ENCODE measurements at places on chromosomes 1 and 21.

DNA sequence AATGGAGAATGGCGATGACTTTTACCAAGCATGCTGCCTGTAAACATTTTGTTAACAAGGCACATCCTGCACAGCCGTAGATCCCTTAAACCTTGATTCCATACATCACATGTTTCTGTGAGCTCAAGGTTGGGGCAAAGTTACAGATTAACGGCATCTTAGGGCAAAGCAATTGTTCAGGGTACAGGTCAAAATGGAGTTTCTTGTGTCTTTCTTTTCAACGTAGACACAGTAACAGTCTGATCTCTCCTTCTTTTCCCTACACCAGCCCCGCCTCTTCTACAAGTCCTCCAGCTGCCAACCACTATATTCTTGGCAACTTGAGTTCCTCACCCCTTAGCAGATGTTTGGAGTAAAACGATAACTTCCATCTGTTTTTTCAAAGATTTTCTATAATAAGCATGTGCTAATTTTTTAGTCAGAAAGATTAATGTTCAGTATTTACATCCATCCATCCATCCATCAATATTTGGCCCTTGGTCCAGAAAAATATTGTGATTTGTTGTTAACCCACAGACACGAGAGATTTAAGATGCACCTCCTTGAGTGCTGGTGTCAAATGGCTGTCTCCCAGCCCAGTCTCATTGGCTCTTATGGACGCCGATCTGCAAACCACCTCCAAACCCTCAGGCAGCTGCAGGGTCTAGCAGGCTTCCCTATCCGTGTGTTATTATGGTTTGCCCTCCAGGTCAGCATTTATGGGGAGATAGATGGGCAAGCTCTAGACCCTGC lies 3.8 kb downstream of the DNALI1 start:
- no peak overlapping the region for H3K27ac ChIP-seq
- H3K4me1 ChIP-seq, result peaks cover 5% of the 10 kb centered on the region
- H3K36me3 ChIP-seq, result peaks cover 7% of the 10 kb centered on the region
- no peak for DNase-seq
- H3K27me3 ChIP-seq, result no peaks in the 10 kb centered on the region

GRCh38 chr1:26729633-26730032 lies 33.8 kb downstream of the ARID1A start:
- H3K4me1 ChIP-seq, result peaks cover 63% of the 10 kb centered on the region
- no peak overlapping the region for H3K27ac ChIP-seq
- H3K4me3 ChIP-seq, result no peak overlapping the region
- no peak for DNase-seq
- peaks cover 7% of the 10 kb centered on the region for H3K36me3 ChIP-seq
- H3K27me3 ChIP-seq, result no peaks in the 10 kb centered on the region

GRCh38 chr1:90114521-90115141 lies 119.7 kb downstream of the ZNF326 start:
- H3K4me1 ChIP-seq, result no peaks in the 10 kb centered on the region
- H3K27me3 ChIP-seq, result peaks cover 2% of the 10 kb centered on the region
- DNase-seq, result no peak
- H3K36me3 ChIP-seq, result no peaks in the 10 kb centered on the region
- no peak overlapping the region for H3K27ac ChIP-seq
- H3K4me3 ChIP-seq, result no peak overlapping the region

GRCh38 chr1:119981986-119982815 lies 85.9 kb upstream of the ADAM30 start:
- H3K4me3 ChIP-seq, result no peak overlapping the region
- DNase-seq, result no peak
- peaks cover 8% of the 10 kb centered on the region for H3K4me1 ChIP-seq
